Activated naive CD8-positive, alpha-beta T cell treated with anti-CD3 and anti-CD28 coated beads for 36 hours (primary cell): ENCODE measurements at places on chromosomes 5 and 9. TPM values are rescaled to one million over a fixed set of nuclear protein-coding genes. Genes with fewer than 3 reads are reported as not detected.

Gene KCNV2
- not detected for total RNA-seq

Gene HAUS6
- total RNA-seq: 34.0 TPM

Gene DEPDC1B
- 23.6 TPM for total RNA-seq

- peaks cover 3% of the 10 kb centered on the region for H3K27me3 ChIP-seq
- no peak overlapping the region for H3K4me3 ChIP-seq
- H3K36me3 ChIP-seq: no peaks in the 10 kb centered on the region
These were observed 71.1 kb upstream of the RETREG1 start for GRCh38 chr5:16687898-16688297.

DNA sequence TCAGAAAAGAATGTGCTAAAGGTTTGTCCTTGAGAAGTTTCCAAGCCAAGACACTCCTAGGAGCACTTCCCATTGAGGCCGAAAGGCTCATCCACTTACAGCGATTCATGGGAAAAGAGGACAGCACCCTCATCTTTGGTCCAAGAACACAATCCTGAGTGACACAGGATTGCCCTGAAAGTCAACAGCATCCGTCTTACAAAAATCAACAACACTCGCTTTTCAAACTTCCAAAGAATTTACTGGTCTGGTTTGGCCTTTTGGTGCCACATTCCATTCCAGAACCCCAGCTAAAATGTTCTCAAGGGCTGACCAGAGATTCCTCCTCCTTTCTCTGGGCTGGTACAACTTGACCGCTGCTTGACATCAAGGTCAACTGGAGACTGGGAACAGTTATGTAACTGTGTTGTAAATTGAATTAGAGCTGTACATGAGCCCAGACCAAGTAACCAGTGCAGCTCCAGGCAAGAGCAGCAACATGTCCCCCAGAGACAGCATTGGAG, 415.8 kb upstream of the PIK3R1 start:
- H3K4me1 ChIP-seq: peaks cover 3% of the 10 kb centered on the region
- no peaks in the 10 kb centered on the region for H3K36me3 ChIP-seq

DNA sequence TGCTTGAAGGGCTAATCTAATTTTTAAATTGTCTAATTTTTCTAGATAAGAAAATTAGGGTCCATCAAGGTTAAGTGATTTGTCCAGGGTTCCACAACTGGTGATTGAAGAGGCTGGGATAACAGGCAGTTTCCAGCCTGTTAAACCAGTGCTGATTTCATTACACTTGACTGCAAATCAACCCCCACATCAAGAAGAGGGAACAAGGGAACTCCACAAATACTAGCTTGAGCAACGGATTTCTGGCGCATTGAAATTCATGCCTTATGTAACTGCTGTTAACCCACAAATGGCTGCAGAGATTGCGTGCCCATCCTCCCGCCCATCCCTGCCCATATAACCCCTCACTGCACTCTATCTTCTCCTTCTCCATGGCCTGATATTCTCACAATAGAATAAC, 10.0 kb downstream of the PLPPR1 start:
- no peak for DNase-seq
- H3K4me1 ChIP-seq: no peaks in the 10 kb centered on the region
- H3K27me3 ChIP-seq: peaks cover 11% of the 10 kb centered on the region
- no peak overlapping the region for H3K4me3 ChIP-seq
- no peaks in the 10 kb centered on the region for H3K36me3 ChIP-seq

DNA sequence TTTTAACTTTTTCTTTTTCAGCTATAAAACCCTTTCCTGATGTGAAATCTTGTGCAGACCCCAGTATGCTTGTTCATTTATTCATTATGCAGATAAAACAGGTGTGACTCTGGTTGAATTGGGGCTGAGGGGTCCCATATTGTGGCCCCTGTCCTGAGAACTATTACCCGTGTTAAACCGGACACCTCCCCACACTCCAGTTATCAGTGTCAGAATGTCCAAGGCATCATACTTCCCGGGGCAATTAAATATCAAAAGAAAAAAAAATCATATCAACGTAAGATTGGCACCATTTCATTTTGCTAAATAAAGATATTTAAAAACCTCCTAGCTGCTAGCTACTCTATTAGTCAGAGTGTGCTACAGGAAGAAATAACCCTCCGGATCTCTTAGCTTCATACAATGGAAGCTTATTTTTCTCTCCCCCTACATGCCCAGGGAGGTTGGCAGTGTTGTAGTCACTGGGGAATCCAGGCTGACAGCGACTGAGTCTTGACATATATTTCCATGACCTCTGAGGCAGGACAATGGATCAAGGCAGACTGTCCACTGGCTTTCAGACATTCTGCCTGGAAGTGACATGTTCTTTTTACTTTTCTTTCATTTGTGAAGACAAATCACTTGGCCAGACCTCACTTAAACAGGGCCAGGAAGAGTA, 170.0 kb downstream of the SEC61B start:
- no peak for DNase-seq
- no peaks in the 10 kb centered on the region for H3K36me3 ChIP-seq
- H3K4me1 ChIP-seq: no peaks in the 10 kb centered on the region
- no peak overlapping the region for H3K27ac ChIP-seq

DNA sequence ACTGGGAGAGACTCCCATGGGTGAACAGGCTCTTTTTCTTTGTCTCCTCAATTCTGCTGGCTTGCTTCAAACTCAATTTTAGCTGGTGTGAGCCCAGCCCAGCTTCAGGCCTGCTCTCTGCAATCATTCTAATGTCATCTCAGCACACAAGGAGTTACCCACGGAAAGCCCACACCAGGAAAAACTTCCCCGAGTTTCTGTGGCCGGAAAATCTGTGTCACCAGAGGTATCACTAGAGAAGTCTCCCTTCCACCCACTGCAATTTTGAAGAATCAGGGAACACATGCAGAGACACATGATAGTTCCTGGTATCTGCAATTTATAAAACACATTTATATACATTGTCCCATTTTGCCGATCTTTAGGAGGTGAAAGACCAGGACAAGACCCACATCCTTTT, 13.5 kb upstream of the NDFIP1 start:
- peak; percentile 76 for DNase-seq
- peak overlapping the region; percentile 91 for H3K27ac ChIP-seq
- peaks cover 68% of the 10 kb centered on the region for H3K4me1 ChIP-seq
- H3K36me3 ChIP-seq: peaks cover 2% of the 10 kb centered on the region

- H3K27ac ChIP-seq: no peak overlapping the region
- H3K4me3 ChIP-seq: no peak overlapping the region
- no peaks in the 10 kb centered on the region for H3K27me3 ChIP-seq
- DNase-seq: no peak
- peaks cover 16% of the 10 kb centered on the region for H3K36me3 ChIP-seq
- peaks cover 31% of the 10 kb centered on the region for H3K4me1 ChIP-seq
These were observed 8.5 kb downstream of the ELL2 start for GRCh38 chr5:95953021-95953702.

DNA sequence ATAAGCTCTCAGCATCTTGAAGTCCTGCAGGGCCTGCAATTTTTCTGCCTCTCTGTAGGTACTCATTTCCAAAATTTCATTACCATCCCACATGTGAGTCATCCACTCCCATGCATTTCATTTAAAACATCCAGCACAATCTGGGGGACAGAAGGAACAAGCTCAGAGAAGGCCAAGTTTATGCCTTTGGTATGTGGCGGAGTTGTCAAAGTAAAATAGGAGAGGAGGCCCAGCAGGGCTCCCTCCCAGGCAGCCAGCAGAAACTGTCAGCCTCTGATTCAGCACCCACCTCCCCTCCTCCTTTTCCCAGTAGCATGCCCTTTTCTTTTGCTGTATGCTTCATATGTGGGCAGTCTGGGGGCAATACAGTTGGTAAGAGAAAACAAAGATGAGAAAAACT, 126.4 kb upstream of the ZNF366 start:
- no peaks in the 10 kb centered on the region for H3K27me3 ChIP-seq
- no peak overlapping the region for H3K27ac ChIP-seq
- DNase-seq: no peak
- no peak overlapping the region for H3K4me3 ChIP-seq
- H3K36me3 ChIP-seq: no peaks in the 10 kb centered on the region

GRCh38 chr9:112224401-112225289, 49.5 kb upstream of the SUSD1 start:
- no peak overlapping the region for H3K4me3 ChIP-seq
- no peaks in the 10 kb centered on the region for H3K27me3 ChIP-seq
- H3K27ac ChIP-seq: no peak overlapping the region
- peaks cover 21% of the 10 kb centered on the region for H3K36me3 ChIP-seq
